ENCODE measurements at places on chromosomes 4 and X.

DNA sequence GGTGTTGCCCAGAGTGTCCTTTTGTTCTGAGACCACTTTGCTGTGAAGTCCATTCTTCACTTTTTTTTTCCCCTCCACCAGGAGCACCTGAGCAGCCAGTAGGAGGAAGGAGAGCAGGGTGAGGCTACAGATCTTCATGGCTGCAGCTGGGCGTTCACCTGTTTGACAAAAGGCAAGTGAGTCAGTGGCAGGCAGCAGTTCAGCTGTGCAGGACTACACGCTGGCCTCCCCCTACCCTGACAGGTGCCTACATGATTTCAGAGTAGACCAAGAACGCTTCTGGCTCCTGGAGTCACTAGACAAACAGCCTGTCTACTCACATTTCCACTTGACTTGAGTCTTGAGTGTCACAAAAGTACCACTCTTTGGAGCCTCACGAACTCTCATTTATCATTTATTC, 2.0 kb downstream of the FGFBP1 start:
- no peak for DNase-seq

GRCh38 chr4:26713563-26714151, 129.8 kb downstream of the TBC1D19 start:
- DNase-seq: no peak

DNA sequence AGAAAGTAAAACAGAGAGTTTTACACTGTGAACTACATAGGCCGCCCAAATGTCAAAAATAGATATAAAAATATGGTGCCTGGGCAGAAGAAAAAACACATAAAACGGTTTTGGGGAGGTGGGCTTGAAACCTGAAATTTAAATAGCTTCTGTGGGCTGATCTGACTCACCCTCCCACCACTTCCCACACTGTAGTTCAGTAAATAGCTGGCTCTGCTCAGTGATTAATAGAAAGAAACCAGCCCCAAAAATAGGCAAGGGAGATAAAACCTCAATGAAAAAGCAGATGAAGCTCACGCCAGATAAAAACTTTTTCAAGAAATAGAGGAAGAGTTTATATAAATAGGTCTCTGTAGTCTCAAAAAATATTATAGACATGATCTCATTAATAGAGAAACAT, 13.2 kb upstream of the COX7B2 start:
- DNase-seq: no peak

GRCh38 chr4:15755321-15756155, 22.6 kb upstream of the CD38 start:
- no peak for DNase-seq

DNA sequence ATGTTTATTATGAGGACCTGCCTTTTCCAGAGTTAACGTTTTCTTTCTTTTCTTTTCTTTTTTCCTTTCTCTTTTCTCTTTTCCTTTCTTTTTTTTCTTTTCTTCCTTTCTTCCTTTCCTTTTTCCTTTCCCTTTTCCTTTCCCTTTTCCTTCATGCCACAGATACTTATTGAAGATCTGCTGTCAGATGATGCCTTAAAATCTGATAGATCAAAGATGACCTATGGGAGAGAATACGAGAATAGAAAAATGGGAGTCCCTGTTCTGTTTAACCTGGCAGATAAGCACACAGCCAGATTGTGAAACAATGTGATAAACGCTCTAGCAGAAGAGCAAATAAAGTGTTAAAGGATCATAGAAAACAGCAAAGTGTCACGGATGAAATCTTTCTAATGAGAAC, 38.9 kb downstream of the AFF1 start:
- DNase-seq: no peak

DNA sequence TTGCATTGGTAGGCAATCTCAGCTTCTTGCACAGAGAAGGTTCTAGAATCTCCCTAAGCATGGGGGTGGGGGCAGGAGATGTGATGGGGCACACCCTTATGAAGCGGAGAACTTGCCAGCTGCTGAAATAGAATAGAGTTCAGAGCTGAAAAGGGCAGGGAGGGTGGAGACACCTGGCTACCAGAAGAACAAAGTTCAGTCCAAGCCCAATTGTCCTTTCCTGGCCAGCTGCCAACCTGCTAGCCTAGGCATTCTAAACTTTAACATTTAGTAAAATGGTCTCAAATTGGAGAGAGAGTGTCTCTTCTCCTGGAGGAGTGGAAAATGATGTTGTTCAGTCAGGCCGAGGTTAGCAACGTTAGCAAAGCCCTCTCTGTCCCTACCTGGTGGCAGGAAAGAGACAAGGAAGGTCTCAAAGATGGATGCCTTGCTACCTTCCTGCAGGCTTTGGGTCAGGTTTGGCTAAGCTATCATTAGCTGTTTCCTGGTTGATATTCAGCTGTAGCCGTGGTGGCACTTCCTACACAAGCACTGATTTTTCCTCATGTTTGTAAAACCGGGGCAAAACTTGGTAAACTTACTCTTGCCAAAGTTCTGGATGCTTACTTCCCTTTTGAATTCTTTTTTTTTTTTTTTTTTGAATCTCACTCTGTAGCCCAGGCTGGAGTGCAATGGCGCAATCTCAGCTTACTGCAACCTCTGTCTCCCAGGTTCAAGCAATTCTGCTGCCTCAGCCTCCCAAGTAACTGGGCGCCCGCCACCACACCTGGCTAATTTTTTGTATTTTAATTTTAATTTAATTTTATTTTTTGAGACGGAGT, 34.7 kb upstream of the NYX start:
- DNase-seq: no peak

DNA sequence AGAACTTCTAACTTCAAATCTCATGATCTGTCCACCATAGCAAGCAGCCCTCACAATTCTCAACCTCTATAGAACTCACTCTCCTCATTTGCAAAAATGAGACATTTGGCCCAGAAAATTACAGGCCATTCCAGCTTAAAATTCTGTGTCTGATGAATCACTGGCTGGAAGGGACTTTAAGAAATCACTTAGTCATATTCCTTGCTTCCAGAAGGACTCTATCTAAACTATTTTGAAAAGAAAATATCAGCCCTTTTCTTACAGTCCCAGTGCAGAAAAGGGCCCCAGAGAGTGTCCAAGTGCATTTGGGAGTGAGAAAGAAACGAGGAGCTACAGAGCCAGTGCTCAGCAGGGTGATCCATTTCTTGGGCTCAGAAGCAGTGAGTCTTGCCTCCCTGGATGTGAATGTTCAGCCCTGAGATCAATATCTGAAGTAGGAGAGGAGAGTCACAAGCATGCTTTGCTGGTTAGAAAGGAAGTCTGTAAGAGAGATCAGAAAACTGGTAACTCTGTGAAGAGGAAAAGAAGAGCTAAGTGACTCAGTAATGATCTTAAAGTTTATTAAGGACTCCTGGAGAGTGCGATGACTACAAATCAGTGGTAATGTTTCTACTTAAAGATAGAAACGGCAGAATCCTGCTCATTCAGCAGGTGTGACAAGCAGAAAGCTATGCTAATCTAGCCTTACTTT, 139.8 kb downstream of the PALLD start:
- no peak for DNase-seq

DNA sequence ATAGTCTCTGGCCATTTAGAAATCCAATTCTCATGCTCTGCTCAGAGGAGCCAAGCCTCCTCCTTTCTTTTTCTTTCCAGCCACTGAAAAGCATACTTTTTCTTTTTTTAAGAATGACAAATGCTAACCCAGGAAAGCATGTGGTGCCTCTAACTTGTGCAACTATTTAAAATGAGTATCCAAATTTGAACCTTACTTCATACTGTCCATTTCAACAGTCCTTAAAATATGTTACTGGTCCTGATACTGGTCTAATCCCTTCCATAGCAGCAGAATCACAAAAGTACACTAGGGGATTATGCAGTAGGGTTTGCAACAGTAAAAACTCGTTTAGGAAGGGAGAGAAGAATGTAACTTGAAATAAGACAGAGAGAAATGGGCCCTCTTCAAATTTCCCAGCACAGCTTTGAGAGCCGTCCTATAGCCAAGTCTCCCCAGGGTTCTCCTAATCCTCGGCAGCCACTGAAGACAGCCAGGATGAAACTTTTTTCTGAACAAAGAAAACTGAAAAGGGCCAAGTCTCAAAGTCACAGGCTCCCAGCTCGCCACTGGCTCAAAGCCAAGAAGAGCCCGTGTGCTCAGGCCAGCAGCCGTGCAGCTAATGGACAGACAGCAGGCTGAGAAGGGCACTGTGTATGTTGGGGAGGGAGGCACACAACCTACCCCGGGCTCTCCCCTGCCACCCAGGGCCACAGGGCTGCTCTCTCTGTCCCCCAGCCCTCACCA, 39.5 kb downstream of the GPC4 start:
- no peak for DNase-seq

DNA sequence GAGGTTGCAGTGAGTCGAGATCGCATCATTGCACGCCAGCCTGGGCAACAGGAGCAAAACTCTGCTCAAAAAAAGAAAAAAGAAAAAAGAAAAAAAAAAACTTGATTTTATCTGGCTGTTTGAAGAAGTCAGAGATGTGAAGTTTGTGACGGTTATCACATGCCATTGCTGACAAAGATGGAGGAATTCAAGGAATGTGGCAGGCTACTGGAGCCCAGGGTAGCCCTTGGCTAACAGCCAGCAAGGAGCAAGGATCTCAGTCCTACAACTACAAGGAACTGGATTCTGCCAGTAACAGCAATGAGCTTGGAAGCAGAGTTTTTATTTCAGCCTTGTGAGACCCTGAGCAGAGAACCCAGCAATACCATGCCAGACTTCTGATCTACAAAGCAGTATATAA, 24.3 kb upstream of the TET2 start:
- DNase-seq: no peak

- peak; percentile 7 for DNase-seq
These were observed 38.5 kb upstream of the FGFBP2 start for GRCh38 chr4:16001484-16001858.
